ENCODE measurements at places on chromosomes 1 and 21. TPM values are rescaled to one million over a fixed set of nuclear protein-coding genes. Genes with fewer than 3 reads are reported as not detected.

Gene OR2W3
- total RNA-seq = 13.4 TPM

Gene ADORA1
- total RNA-seq = 1.1 TPM

DNA sequence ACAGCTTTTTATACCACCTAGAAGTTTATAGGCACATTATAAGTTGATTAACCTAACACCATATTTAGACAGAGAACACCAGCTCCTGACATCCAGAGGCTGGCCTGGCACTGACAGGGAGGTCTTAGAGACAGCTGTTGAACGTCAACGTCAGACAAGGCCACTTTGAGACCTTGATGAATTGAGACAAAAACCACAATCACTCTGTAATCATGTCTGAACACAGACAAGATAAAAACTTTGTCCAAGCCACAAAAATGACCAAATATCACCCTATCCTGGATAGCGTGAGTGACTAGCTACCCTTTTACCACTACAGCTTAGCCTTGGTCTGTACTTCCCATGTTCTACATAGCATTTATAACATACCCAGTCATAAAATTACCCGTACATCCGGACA is 403.6 kb upstream of the CHRM3 start:
- no peak for DNase-seq

- no peak for DNase-seq
Observed at GRCh38 chr1:115989699-115990098, 13.4 kb downstream of the SLC22A15 start.

Gene LDLRAD2
- not detected for total RNA-seq

All from liver (tissue), 10 donors.